ENCODE measurements at places on chromosomes 7 and 10. TPM values are rescaled to one million over a fixed set of nuclear protein-coding genes. Genes with fewer than 3 reads are reported as not detected.

Gene CALML3
- total RNA-seq = not detected

Gene CH25H
- not detected for total RNA-seq

Gene ANKRD61
- 0.72 TPM for total RNA-seq

Gene FOXI2
- not detected for total RNA-seq

Gene GRM3
- total RNA-seq = not detected

Gene TUBB8
- not detected for total RNA-seq

Gene MKI67
- 26.0 TPM for total RNA-seq

Gene WNT16
- not detected for total RNA-seq

Gene ZNF25
- total RNA-seq = 9.4 TPM

Gene AGAP9
- 3.6 TPM for total RNA-seq

Gene TRPV6
- not detected for total RNA-seq

Gene EFCAB10
- total RNA-seq = 3.6 TPM

Gene INTS1
- total RNA-seq = 48.7 TPM

Gene POLL
- total RNA-seq = 17.5 TPM

Gene ICA1
- 17.1 TPM for total RNA-seq

Gene GDF2
- not detected for total RNA-seq

Gene CUZD1
- total RNA-seq = 1.6 TPM

Gene GNB2
- total RNA-seq = 96.4 TPM

Gene ANKRD7
- total RNA-seq = 0.64 TPM

Gene MET
- total RNA-seq = 80.5 TPM

Gene HOXA1
- total RNA-seq = not detected

Gene SPDYE6
- total RNA-seq = not detected

Gene KLLN
- total RNA-seq = 2.1 TPM

Gene OR2A12
- total RNA-seq = not detected

Gene BAG3
- total RNA-seq = 16.6 TPM

Gene SLC35B4
- 20.0 TPM for total RNA-seq

Gene NUPR2
- total RNA-seq = not detected

Gene ATOH7
- total RNA-seq = not detected

Gene HIPK2
- total RNA-seq = 24.3 TPM

Gene TWIST1
- not detected for total RNA-seq

Gene TUBAL3
- 1.6 TPM for total RNA-seq

Gene CLDN4
- total RNA-seq = 24.9 TPM

Gene CFAP70
- total RNA-seq = 0.32 TPM

Gene NIPSNAP2
- 38.1 TPM for total RNA-seq
